ENCODE measurements at places on chromosomes 4 and X. TPM values are rescaled to one million over a fixed set of nuclear protein-coding genes. Genes with fewer than 3 reads are reported as not detected.

The SRD5A3 gene
- total RNA-seq, result 20.6 TPM

DNA sequence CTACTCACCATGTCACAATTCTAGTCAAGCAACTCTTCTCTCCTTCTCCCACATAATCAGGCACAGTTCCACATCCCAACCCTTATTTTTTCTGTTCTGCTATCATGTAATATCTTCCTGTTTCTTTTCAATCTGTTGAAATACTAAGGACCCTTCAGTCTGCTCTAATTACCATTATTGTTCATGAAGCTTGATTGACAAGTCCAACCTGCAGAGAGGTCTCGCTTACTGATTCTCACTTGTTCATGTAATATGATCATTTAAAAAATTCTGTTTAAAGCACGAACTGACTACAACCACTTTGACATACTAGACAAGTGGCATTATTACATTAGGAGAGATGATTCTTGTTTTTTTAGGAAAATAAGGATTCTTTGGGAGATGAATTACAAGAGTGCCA lies 108.6 kb upstream of the MAD2L1 start:
- H3K27ac ChIP-seq, result no peak overlapping the region
- H3K27me3 ChIP-seq, result no peaks in the 10 kb centered on the region
- no peaks in the 10 kb centered on the region for H3K36me3 ChIP-seq
- H3K4me3 ChIP-seq, result no peak overlapping the region
- DNase-seq, result no peak

DNA sequence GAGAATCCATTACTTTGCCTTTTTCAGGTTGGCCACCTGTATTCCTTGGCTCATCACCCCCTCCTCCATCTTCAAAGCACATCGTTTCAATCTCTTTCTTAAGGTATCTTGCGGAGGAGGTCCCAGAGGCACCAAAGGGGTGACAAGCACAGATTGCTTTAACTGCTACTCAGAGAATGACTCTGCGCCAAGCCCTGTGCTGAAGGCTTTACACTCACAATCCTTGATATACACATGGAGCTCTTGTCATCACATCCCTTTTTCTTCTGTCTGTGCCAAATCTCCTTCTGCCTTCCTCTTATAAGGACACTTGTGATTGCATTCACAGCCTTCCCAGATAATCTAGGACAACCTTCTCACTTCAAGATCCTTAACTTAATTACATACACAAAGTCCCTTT lies 134.7 kb upstream of the MAMLD1 start:
- no peak overlapping the region for H3K4me3 ChIP-seq
- DNase-seq, result no peak
- no peaks in the 10 kb centered on the region for H3K4me1 ChIP-seq
- no peaks in the 10 kb centered on the region for H3K36me3 ChIP-seq
- H3K27me3 ChIP-seq, result no peaks in the 10 kb centered on the region
- no peak overlapping the region for H3K27ac ChIP-seq

DNA sequence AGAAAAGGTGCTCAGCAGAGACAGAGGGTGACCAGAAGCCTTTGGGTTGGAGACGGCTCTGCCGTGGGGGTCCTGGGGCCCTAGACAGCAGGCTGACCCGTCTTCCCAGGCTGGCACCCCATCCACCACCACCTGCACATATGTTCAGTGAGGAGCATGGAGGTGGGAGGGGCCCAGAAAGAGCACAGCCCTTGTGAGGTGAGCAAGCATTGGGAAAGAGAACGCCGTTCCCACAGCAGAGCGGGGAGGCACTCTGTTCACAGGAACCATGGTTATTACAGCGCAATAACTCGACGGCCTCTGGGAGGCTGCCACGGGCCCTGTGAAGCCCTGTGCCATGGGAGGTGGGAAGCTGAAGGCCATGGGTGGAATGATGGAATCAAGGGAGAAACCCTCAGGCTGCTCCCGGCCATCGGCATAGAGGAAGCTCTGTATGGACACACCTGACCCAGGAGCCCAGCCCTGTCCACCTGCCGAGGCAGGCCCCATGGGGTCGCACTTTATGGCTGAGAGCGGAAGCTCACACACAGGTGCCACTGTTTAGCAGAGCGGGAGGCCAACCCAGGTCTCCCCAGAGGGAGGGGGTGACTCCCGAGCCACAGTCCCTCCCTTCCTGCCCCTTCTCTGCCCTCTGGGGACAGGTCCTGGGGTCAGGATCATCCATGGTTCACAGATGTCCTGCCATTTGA lies 93.5 kb upstream of the AFAP1 start:
- H3K27ac ChIP-seq, result no peak overlapping the region
- no peaks in the 10 kb centered on the region for H3K36me3 ChIP-seq
- H3K4me1 ChIP-seq, result no peaks in the 10 kb centered on the region
- no peak overlapping the region for H3K4me3 ChIP-seq
- no peak for DNase-seq

DNA sequence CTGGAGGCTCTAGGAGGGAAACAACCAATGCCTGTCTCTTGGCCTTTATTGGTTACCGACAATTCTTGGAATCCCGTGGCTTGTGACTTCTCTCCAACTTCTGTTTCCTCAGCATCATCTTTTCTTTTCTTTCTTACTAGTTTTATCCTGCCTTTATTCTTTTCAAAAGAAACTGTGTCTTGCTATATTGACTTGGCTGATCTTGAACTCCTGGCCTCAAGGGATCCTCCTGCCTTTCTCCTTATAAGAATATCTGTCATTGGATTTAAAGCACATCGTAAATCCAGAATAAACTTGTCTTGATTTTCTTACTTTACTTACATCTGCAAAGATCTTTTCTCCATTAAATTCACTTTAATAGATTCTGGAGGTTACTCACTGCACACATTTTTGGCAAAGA lies 49.9 kb upstream of the UGT2B10 start:
- no peaks in the 10 kb centered on the region for H3K27me3 ChIP-seq
- no peaks in the 10 kb centered on the region for H3K36me3 ChIP-seq
- H3K4me3 ChIP-seq, result no peak overlapping the region
- DNase-seq, result no peak
- H3K4me1 ChIP-seq, result no peaks in the 10 kb centered on the region

DNA sequence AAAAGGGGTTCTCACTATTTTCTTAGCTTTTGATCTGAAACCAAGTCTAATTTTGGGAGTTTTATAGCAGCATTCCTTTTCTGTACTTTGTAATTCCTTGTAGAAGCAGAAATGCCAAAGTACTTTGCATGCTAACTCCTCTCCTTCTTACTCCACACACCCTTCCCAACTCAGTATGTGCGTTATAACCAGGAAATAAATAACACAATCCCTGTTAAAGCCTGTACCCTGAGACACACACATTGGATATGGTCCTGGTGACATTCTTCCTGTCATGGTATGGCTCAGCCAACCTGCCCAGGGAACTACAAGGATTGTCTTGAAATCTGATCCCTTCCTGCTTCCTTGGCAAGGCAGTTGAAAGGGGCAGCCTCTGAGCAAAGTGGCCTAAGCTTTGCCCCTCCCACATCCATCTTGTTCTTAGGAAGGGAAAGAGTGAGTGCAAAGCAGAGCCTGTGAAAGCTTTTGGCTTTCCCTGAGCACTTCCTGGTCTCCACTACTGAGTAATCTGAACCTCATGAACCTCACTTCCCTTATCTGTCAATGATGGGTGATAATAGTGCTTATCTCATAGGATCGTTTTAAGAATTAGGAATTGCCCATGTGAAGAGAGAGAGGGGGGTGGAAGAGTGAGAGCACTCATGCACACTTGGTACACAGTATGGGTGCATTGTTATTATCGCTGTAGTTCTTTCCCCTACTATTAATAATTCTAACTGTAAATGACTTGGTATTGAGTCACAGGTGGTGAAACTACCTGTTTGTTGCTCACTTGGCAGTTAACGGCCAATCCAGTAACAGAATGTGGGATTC lies 109.3 kb downstream of the AFF2 start:
- no peak overlapping the region for H3K4me3 ChIP-seq
- H3K27me3 ChIP-seq, result no peaks in the 10 kb centered on the region
- no peak overlapping the region for H3K27ac ChIP-seq
- H3K36me3 ChIP-seq, result no peaks in the 10 kb centered on the region

DNA sequence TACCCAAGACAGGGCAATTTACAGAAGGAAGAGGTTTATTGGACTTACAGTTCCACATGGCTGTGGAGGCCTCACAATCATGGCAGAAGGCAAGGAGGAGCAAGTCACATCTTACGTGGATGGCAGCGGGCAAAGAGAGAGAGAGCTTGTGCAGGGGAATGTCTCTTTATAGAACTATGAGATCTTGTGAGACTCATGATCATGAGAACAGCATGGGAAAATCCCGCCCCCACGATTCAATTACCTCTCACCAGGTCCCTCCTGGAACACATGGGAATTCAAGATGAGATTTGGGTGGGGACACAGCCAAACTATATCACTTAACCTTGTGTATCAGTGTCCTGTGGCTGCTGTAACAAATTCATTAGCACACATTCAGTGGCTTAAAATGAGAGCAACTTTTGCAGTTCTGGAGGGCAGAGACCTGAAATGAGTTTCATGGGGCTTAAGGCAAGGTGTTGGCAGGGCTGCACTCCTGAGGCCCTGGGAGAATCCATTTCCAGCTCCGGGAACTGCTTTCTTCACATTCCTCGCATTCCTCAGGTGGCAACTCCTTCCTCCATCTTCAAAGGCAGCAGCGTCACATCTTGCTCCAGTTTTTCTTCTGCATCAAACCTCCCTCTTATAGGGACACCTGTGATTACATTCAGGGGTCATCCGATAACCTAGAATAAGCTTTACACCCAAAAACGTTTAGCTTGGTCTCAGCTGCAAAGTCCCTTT lies 22.3 kb upstream of the NSG1 start:
- H3K36me3 ChIP-seq, result no peaks in the 10 kb centered on the region
- H3K4me3 ChIP-seq, result no peak overlapping the region
- no peak for DNase-seq
- no peaks in the 10 kb centered on the region for H3K4me1 ChIP-seq

DNA sequence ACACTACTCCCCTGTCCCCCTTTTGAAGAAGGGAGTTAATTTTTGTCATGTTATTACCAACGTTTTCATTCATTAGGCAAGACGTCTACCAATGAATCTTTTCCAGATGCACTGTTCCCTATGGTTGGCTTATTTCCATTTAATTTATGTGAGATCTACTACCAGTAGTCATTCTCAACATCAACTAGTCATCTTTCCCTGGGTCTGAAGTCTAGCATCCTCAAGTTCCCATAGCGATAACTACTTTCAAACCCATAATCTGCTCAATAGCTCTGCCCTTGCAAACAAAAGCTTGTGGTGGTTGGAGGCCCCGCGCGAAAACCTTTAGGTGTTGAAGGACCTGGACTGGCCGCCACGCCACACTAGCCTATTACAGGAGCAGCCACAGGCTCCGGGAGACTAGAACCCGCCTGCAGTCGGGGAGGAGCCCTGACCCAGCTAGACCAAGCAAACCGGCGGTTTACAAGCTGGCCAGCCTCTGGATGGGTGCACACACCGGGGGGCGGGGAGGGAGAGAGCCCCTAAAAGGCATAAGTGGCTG lies 746 bp downstream of the PPAT start:
- peaks cover 13% of the 10 kb centered on the region for H3K4me1 ChIP-seq
- peak; percentile 83 for DNase-seq
- H3K36me3 ChIP-seq, result no peaks in the 10 kb centered on the region

DNA sequence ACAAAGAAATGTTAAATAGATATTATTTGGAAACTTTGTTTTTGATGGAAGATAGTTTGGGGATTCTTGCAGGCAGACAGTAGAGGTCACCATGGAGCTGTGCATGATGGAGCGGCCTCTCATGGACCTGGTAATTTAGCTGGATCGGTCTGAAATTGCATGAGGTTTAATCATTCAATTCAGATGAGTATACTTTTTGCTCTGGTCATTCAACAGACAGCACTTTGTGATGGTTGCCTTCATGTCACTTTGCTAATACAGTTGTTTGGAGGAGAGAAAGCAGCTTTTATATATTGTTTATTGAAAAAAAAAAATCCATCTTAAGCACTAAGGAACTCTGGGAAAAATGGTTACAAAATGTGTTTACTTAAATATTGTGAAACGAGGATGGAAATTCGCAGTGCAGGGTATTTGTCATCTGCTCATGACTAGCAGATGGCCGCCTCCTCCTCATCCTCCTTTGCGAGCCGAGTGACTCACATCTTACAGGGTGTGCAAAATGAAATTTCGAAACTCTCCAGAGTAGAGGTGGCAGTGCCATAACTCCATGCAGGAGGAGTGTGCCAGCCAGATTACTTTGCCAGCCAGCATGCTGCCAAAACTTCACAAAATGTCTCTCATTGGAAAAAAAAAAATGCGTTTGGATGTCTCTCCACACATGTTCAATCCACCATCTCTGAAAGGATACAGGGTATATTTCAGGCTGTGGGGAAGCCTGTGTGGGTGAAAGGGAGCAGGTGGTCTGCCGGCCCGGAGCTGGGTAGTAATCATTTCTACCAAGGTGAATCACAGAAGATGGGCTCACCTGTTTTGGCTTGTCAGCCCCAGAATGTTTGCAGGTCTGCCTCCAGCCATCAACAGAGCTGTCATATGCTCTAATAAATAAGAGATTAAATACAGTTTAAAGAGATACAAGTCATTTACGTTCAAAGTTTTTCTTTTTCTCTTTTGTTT lies 314.9 kb upstream of the DIPK2B start:
- H3K4me3 ChIP-seq, result no peak overlapping the region
- peak overlapping the region; percentile 83 for H3K27ac ChIP-seq
- no peaks in the 10 kb centered on the region for H3K36me3 ChIP-seq
- peaks cover 44% of the 10 kb centered on the region for H3K4me1 ChIP-seq
- DNase-seq, result peak; percentile 94

GRCh38 chr4:29540439-29541102 lies 1179.6 kb upstream of the PCDH7 start:
- no peak overlapping the region for H3K4me3 ChIP-seq
- H3K36me3 ChIP-seq, result no peaks in the 10 kb centered on the region
- H3K27ac ChIP-seq, result no peak overlapping the region
- no peaks in the 10 kb centered on the region for H3K27me3 ChIP-seq
- no peaks in the 10 kb centered on the region for H3K4me1 ChIP-seq
- DNase-seq, result no peak

The ARR3 gene
- total RNA-seq, result not detected

The FANCB gene
- total RNA-seq, result 9.7 TPM

- H3K36me3 ChIP-seq, result no peaks in the 10 kb centered on the region
- no peaks in the 10 kb centered on the region for H3K27me3 ChIP-seq
- H3K4me1 ChIP-seq, result peaks cover 7% of the 10 kb centered on the region
- no peak overlapping the region for H3K27ac ChIP-seq
- no peak overlapping the region for H3K4me3 ChIP-seq
Measured at GRCh38 chr4:20444599-20445337, 193.1 kb downstream of the SLIT2 start.

The FOXR2 gene
- total RNA-seq, result not detected

- H3K4me1 ChIP-seq, result no peaks in the 10 kb centered on the region
- H3K4me3 ChIP-seq, result no peak overlapping the region
- DNase-seq, result no peak
- no peaks in the 10 kb centered on the region for H3K36me3 ChIP-seq
- H3K27me3 ChIP-seq, result no peaks in the 10 kb centered on the region
Measured at GRCh38 chr4:11299016-11299415, 129.7 kb downstream of the HS3ST1 start.

The MAP3K15 gene
- total RNA-seq, result not detected

DNA sequence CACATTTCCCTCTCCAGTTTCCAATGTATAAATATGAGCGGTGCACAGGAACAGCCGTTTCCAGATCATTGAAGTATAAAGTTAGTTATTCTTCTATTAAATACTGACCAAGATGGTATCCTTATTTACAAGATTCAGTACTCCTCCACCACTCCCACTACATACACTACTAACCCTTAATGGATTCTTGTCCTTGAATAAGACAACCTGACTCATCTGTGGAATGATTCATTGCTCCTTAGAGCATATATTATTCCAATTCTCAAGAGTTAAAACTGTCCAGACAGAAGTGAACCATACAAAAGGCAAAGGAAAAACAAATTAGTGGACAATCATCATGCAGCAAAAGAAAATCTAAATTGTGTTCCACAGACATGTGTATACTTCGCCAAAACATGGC lies 373.3 kb downstream of the IDS start:
- H3K27ac ChIP-seq, result no peak overlapping the region
- no peaks in the 10 kb centered on the region for H3K27me3 ChIP-seq
- no peak overlapping the region for H3K4me3 ChIP-seq
